ENCODE measurements at places on chromosomes 7 and 10.

DNA sequence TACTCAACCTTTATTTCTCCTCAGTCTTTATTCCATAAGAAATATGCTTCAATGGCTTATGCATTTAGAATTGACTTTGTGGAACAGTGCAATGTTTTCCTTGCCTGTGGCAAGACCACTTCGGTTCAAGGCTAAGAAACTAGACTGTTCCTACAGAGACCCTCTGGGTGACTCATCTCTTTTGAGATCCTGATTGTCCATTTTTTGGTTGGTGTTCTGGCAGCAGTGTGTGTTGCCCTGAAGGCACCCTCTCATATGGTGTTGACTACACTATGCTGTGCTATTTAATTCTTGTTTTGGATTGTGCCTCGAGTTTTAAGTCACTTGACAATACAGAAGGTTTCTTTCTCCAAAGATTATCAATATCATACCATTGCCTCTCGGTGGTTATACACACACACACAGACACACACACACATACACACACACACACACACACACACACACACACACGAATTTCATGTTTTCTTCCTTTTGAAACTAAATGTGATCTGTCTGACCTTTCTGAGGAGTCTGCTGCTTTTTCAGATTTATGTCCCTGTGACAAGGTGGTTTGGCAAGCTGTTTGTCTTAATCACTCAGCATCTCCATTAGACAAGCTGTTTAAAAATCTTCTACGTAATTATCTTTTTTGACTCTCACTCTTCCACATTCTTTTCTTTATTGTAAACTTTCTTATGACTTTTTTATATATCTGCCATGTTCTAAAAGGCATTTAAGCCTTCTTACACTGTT is 187.2 kb downstream of the VTI1A start:
- DNase-seq, result no peak

DNA sequence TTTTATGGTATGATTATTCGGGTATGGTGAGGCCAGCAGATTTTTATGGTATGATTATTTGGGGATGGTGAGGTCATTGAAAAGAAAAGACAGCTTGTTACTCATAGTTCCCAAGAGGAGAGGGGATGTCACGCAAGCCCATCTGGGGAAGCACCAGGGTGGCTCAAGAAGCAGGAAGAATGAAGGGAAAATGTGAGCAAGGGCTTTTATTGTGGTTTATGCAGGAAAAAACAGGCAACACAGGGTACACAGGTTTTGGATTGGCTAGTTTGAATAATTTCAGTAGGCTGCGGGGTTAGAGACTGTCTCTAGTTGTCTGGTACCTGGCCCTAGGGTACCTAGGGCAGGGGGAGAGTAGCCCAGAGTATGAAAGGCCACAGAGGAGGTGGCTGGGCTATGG is 26.8 kb upstream of the DGKI start:
- no peak for DNase-seq

DNA sequence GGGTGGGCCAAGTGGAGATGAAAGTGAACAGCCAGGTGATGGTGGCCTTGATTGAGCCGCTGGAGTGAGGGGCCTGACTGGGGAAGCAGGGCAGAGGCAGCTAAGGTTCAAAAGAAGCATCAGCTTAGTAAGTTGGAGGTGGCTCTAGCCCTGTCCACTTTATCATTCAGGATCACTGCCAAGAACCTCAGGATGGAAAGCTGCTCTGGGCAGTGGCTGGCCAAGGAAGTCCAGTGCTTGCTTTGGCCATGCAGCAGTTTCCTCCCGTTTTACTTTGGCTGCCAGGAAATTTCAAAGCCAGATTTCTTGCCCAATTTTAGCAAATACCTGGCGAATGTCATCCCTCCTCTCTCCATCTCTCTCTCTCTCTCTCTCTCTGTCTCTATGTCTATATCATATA is 384.9 kb downstream of the PLXNA4 start:
- no peak for DNase-seq

- no peak for DNase-seq
These were observed 63.3 kb upstream of the SMNDC1 start for GRCh38 chr10:110368002-110368401.

GRCh38 chr7:77337456-77337990 is 78.6 kb downstream of the GSAP start:
- no peak for DNase-seq

DNA sequence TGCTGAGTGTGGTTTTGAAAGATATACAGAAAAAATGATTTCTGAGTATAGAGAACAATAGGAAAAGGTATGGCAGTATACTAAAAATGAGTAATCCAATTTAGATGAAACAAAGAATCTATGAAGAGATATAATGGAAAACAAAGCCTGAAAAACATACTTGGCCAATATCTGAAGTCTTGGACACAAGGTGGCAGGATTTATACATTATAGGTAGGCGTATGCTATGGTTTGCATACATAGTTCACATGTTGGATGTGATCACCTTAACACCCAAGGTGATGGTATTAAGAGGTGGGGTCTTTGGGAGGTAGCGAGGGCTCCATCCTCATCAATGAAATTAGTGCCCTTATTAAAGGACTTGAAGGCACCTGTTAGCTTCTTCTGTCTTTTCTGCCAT is 34.5 kb upstream of the BPGM start:
- no peak for DNase-seq

GRCh38 chr10:44045020-44045419 is 339.9 kb downstream of the CXCL12 start:
- no peak for DNase-seq

DNA sequence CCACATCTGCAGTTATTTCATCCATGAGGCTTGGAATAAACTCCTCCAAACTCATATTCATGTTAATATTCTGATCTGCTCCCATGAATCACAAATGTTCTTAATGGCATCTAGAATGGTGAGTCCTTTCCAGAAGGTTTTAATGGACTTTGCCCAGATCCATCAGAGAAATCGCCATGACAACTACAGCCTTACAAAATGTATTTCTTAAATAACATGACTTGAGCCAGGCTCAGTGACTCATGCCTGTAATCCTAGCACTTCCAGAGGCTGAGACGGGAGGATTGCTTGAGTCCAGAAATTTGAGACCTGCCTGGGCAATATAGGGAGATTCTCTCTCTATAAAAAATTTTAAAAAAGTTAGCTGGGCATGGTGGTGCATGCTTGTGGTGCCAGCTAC is 102.1 kb upstream of the TMEM168 start:
- no peak for DNase-seq

DNA sequence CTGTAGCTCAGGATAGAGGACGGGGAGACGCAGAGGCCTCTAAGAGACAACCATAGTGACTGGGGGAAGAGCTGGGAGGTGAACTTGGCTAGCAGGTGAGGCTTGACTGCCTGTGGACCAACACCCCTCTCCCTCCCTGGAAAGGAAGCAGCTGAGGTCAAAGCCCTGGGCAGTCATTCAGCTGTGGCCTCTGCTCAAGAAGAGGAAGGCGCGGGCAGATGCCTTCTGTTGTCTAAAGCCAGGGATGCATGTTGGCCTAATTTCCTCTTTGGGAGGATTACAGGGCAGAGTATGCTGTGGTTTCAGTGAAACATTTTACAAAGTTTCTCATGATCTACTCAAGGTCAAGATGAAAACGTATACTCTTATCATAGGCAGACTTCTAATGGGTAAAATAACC is 327.1 kb downstream of the PRPF18 start:
- no peak for DNase-seq

DNA sequence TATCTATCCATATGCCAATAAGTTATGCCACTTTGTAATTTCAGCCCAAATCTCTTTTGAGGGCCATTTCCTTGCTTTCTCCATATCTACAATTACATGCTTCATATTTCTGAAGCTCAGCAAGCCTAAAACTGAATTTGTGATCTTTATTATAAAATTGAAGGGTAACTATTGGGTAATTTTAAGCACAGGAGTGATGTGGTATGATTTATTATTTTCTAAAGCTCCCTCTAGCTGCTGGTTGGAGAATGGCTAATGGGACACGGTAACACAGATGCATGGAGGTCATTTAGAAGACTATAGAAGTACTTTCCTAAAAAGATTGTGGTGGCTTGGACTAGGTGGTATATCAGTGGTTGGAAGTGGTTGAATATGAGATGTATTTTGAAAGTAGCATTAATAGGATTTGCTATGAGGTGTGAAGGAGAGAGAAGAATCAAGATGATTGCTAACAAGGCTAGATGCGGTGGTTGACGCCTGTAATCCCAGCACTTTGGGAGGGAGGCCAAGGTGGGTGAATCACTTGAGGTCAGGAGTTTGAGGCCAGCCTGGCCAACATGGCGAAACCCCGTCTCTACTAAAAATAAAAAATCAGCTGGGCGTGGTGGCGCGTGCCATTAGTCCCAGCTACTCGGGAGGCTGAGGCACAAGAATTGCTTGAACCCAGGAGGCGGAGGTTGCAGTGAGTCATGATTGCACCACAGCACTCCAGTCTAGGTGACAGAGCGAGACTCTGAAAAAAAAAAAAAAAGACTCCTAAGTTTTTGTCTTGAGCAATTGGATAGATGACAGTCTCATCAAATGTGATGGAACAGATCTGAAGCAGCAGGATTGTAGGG is 13.9 kb downstream of the KLHDC10 start:
- no peak for DNase-seq

- DNase-seq, result no peak
These were observed 37.6 kb upstream of the MYO3A start for GRCh38 chr10:25896421-25896820.

- no peak for DNase-seq
These were observed 103.4 kb downstream of the ITIH5 start for GRCh38 chr10:7563368-7563767.

DNA sequence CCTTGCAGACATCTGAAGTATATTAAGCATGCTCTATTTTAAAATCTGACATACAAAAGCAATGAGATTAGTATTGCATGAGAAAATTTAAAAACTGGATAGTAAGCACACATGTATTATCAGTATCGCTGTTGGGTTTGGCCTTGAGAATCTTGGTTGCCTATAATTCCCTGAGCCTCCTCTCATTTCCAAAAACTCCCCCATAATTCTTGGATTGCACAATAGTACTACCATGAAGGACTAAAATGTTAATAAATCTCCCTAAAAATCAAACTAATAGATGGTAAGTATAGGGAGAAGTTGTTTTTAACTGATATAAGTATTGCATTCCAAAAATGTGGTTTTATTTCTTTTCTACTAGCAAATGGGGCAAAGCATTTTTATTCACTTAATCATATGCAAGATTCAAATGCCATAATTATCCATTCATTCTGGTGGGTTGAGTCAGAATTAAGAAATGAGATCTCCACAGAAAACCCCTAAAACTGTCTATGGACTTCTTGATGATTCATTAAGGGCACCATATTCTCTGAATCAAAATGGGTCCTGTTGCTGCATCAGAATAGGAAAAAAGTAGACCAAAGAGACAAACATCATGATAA is 10.3 kb upstream of the VIM start:
- no peak for DNase-seq

- DNase-seq, result no peak
These were observed 4.1 kb upstream of the KMT2E start for GRCh38 chr7:105009667-105010503.

GRCh38 chr10:125284875-125285597 is 124.7 kb upstream of the CTBP2 start:
- no peak for DNase-seq

DNA sequence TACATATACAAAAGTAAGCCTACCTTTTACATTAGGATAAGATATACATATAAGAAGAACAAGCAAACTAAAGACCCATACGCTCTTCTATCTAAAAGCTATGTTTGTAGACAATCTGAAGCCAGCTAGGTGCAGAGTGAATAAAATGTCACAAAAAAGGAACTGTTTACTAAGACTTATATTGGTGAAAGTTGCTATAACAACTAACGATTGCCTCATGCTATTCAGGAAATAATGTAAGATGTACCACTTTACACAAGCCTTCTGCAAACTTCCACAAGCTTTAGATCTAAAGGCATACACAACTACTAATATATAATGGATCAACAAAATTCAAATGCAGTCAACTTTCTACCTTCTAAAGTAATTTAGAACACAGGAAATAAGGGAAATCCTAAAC is 175.1 kb downstream of the SRPK2 start:
- DNase-seq, result no peak

- no peak for DNase-seq
These were observed 28.6 kb downstream of the PDSS1 start for GRCh38 chr10:26725837-26726727.

GRCh38 chr10:29273478-29273877 is 15.4 kb upstream of the LYZL1 start:
- DNase-seq, result no peak

GRCh38 chr7:115840702-115841101 is 189.9 kb downstream of the TFEC start:
- no peak for DNase-seq

Data from activated naive CD4-positive, alpha-beta T cell (primary cell).